NCI-H1105 treated with DMSO at 0.1 percent for 48 hours (cell line): ENCODE measurements at places on chromosomes 12 and 14.
A peak's percentile ranks its signal among the peaks of the same experiment; 100 is the strongest.

DNA sequence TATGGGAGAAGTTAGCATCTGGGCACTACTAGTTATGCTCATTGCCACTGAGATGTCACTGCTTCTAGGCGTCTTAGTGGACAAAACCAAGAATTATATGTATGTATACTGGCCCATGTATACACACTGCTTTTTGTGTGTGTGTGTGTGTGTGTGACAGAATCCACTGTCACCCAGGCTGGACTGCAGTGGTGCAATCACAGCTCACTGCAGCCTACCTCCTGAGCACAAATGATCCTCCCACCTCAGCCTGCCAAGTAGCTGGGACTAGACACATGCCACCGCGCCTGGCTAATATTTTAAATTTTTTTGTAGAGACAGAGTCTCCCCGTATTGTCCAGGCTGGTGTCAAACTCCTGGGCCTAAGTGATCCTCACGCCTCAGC lies 25.2 kb downstream of the LIMA1 start:
- no peak for DNase-seq

DNA sequence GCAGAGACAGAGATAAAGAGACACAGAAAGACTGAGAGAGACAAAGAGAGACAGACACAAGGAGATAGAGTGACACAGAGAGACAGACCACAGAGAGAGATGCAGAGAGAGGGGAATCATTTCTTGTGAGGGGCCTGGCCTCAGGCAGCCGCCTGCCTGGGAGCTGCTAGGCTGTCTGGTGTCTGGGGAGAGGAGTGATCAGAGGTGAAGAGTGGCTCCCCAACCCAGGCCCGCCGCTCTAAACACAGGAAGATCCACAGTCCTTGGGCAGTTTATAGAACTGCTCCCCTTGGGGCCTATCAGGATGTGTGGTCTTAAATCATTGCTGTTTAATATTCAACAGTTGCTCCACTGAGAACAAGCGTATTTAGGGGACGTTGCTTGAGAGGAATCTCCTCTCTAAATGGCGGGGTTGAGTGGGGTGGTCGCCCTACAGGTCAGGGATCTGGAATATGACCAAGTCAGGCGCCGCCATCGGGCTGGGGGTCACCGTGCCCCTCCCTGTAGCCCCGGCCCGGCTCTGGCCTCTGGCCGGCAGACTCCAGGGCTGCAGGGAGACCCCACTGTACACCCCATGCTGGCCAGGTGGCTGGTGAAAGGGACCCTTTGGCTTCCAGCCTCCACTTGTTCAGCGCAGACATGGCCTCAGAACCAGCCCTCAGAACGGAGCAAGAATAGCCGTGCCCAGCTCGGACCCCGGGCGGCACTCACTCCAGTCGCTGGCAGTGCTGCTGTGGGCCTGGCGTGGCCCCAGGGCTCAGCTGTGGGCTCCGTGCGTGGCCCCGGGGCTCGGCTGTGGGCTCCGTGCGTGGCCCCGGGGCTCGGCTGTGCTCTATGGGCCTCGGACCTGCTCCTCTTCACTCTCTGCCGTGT lies 89.4 kb downstream of the GALNT9 start:
- DNase-seq = no peak

DNA sequence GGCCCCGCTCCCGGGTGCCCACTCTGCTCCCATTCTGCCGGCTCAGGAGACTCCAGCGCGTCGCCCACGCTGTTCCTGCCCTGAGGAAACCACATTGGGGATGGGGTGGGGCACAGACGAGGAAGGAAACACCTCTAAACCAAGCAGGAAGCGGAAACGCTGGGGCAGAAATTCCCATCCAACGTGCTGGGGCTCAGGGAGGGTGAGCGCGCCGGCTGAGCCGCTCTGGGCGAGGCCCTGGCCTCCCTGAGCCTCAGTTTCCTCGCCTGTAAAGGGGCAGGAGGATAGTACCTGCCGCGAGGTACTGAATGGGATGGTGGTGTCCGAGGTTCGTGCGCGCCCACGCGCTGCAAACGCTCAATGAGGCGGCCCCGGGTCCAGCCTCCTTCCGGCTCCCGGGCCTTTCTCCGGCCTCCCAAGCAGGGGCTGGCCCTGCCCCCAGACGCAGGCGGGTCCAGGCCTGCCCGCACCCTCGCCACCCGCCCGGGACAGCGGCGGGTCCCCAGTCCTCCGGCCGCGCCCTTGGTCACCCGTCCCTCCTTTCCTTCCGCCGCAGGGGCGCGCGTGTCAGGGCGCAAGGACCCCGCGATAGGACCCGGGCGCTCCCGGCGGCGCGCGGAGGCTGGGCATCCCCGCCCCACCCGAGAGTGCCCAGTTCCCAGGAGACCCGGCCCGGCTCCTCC lies 673 bp downstream of the BEGAIN start:
- peak; percentile 39 for DNase-seq

DNA sequence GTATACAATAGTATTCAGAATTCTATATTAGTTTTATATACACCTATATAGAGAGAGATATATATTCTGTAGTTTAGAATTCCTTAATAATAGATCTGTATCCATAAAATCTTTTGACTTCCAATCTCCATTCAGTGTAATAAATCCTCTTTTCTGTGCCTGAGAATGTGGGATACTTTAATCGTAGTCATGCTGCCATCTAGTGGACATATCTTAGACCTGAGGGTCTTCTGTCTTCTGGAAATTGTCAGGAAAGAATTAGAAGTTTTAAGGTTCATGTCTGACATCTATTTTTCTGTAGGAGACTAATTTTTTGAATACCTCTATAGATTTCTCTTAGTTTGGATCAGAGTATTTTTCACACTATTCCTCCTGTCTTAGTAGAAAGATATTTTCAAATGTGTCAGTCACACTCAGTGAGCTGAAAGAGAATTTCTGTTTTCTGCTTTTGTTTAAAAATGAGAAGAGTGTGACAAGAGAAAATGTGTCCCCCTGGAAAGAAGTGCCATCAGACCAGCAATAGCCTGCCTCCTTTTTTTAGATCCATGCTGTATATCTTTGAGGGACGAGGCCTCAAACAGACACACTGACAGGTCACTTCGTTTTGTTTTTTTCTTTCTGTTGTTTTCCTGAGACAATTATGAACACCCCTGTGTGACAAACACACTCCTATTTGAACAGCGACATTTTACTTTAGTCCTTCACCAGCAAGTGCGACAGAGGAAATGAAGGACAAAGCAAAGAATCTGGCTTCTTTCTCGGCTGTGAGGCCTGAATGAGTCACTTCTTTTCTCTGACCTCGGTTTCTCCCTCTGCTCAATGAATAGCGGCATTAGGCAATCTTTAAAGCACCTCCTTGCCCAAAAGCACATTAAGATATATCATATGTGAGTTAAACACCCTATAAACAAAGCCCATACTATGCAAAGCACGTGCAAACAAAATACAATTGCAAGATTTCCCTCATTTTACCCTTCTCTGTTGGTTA lies 96.3 kb downstream of the GALC start:
- peak; percentile 80 for DNase-seq

- DNase-seq = no peak
These were observed 54.4 kb downstream of the PELI2 start for GRCh38 chr14:56172571-56172971.

DNA sequence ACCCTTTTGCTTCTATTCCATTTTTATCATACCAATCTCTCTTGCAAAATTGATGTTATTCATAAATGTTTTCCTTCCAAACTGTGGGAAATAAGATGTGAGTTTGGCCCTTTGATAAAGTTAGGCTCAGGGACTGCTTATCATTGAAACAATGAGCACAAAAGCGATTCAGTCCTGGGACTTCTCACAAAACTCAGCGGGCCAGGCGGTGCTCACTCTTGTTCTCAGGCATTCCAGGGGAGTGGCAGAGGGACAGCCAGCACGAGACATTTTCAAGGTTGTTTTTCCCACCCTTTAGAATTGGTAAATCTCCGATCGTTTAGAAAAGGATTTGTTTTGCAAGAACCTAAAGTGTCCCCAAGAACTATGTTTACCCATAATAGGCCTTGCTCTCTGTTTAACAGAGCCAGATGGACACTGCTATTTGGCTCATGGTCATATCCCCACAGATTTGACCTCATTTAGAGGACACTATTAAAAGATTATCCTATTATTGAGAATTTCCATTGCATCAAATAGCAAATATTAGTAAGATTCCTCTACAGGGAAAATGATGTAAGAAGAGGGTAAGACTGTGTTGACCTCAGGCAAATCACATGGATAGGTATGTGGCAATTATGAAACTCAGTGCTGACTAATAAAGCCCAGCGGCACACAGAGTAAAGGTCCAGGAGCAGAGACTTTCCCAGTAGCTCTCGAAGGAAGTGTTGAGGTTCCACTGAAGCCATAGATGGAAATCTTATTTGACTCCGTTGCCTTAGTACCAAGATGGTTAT lies 102.7 kb upstream of the USP44 start:
- no peak for DNase-seq

GRCh38 chr14:65731933-65732506 lies 319.5 kb downstream of the FUT8 start:
- no peak for DNase-seq

- no peak for DNase-seq
These were observed 20.2 kb upstream of the CCDC60 start for GRCh38 chr12:119314290-119314689.

DNA sequence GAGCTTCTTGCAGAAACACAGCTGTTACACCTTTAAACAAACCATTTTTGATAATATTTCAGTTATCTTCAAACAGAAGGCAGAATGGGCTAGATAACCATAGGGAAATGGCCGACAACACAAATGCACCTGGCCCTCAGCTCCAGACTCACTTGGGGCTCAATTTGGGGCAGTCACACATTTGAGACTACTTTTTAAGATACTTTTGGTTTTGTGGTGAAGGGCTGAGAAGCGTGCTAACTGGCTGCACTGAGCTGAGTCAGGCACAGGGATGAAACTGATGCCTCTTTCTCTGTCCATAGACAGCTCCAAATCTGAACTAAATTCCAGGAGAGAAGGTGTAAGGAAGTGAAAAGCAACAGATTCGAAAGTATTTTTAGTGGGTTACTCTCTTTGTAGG lies 18.5 kb upstream of the GRIP1 start:
- DNase-seq = no peak

- DNase-seq = no peak
These were observed 20.9 kb downstream of the ACVR1B start for GRCh38 chr12:51972422-51972812.

DNA sequence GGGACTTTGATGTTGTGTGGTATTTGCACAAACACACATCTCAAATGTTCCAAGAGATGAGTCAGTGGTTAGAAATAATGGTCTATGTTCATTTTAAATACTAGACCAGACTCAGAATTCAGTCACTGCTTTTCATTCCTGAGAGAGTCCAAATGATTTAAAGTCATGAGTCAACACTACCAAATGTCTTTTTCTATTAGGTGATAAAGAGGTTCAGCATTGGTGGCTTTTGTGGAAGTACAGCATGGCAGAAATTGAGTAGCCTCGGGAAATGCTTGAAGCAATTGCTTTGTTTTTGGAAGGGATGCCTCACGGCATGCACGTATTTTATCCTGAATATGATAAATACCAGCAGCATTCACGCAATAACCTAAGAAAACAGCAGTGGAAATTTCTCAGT lies 115.7 kb downstream of the DIO2 start:
- DNase-seq = no peak

DNA sequence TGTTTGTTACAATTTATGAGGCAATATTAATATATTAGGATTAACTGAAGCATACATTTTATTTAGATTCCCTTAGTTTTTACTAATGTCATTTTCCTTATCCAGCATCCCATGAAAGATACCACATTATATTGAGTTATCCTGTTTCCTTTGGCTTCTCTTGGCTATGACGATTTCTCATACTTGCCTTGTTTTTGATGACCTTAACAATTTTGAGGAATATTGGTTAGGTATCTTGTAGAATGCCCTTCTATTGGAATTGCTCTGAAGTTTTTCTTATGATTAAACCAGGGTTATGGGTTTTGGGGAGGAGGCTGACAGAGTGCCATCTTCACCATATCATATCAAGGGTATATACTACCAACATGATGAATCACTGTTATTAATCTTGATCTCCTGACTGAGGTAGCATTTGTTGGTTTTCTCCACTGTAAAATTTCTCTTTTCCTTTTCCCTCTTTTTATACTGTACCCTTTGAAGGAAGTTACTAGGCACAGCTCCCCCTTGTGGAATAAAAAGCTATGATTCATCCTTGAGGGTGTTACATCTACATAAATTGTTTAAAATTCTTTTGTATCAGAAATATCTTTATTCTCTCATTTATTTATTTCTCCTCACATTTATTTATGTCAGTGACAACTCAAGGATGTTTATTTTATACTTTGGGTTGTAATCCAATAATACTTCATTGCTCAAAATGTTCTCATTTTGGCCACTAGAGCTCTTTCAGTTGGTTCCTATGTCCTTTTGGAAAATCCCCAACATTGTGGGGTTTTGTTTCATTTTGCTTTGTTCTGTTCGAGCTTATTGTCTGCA lies 239.0 kb downstream of the SLC16A7 start:
- no peak for DNase-seq

GRCh38 chr12:25761356-25761755 lies 197.1 kb upstream of the RASSF8 start:
- DNase-seq = no peak

GRCh38 chr14:103521438-103521950 lies 1.1 kb downstream of the CKB start:
- peak; percentile 25 for DNase-seq

DNA sequence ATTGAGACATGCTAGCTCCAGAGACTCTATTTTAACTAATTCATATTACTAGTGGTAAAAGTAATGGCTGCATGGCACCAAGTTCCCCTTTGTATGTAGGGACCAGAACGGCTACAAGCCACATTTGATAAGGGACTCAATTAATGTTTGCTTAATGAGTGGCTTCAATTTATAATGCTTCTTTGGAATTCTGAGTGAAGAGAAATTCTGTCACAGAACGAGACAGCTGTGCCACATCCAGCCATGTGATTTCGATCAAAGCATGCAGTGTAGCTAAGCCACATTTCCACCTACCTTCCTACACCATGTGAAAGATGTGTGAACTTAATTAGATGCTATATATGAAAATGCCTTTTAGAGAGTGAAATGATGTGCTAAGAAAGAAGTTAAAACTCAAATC lies 217.4 kb downstream of the ACSS3 start:
- no peak for DNase-seq
